Hair follicular keratinocyte (primary cell): ENCODE measurements at places on chromosomes 3 and 15. TPM values are rescaled to one million over a fixed set of nuclear protein-coding genes. Genes with fewer than 3 reads are reported as not detected.

EFHB gene
- total RNA-seq = not detected in 2 replicates

CACNA1D gene
- not detected in 2 replicates for total RNA-seq

ZBED2 gene
- 100 and 124 TPM in 2 replicates for total RNA-seq

LRRIQ4 gene
- not detected in 2 replicates for total RNA-seq

PDZRN3 gene
- total RNA-seq = 0.31 and 4.2 TPM in 2 replicates

ZBBX gene
- not detected in 2 replicates for total RNA-seq

WDR49 gene
- not detected in 2 replicates for total RNA-seq
